Epithelial cell of esophagus (primary cell): ENCODE measurements at places on chromosomes 16 and 17.

DNA sequence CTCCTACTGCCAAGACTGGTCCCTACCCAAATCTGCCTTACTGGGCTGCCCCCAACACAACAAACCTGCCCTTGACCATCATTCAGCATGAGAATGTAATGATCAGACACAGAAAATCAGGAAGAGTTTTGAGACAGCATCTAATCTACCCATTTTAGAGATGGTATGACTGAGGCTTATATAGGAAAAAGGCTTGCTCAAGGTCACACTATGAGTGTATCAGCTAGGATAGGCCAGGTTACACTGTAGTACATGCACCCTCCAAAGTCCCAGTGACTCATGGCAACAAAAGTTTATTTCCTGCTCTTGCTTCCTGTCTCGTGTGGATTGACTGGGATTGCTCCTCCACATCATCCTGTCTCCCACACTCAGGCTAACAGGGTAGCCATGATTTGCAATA lies 27.9 kb downstream of the NLRC5 start:
- peak; percentile 45 for DNase-seq

DNA sequence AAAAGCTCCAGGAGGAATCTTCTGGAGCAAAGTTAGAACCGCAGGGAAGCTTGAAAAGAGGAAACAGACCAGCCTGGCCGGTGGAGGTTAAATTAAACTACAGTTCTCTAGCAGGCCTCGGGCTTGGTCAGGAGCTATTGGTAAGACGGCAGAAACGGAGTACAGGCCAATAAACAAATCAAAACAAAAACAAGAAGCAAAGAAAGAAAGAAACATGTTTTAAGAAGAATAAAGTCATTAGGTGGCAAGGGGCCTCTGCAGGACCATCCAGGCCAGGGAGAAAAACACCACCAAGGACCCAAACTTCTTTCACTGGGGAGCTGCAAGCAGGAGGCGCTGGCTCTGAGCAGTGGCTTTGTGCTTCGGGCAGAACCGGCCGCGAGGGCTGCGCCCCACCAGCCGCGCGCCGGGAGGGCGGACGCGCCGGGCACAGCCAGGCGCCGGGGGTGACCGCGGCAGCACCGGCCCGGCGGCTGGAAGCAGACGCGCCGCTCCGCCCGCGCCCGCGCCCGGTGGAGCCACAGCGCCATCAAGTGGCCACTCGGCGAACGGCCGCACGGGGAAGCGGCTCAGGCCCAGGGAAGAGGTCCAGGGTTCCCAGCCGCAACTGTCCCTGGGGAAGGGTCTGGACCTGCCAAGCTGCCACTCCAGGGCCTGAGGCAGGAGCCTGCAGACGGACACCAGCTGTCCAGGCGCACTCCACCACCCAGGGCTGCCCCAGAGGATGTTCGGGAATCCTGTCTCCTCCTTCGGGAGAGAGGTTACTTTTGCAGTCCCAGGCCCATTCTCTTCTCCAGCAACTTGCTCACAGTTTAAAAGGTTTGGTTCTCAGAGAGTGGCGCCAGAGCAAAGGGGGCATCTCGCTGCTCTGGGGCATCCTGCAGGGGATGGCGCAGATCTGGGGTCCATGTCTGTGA lies 419.4 kb downstream of the SOX9 start:
- DNase-seq: peak; percentile 61

DNA sequence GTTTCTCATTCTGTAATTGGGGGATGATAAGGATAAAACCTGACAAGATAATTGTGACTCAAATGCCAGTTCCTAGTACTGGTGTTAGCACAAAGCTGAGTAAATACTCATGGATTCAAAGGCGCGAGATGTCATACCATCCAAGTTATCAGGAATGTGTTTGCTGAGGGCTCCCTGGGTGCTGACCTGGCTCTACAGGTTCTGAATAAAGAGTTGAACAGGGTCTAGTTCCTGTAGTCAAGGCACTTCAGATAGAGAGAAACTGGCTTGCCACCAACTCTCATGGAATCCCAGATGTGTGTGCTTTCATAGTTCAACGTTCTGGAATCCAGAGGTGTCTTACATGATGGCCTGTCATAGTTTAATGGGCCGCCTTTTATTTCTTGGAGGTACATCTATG lies 141.6 kb downstream of the PRKCA start:
- DNase-seq: no peak

GRCh38 chr17:61057257-61057656 lies 342.4 kb upstream of the TBX2 start:
- DNase-seq: peak; percentile 64

DNA sequence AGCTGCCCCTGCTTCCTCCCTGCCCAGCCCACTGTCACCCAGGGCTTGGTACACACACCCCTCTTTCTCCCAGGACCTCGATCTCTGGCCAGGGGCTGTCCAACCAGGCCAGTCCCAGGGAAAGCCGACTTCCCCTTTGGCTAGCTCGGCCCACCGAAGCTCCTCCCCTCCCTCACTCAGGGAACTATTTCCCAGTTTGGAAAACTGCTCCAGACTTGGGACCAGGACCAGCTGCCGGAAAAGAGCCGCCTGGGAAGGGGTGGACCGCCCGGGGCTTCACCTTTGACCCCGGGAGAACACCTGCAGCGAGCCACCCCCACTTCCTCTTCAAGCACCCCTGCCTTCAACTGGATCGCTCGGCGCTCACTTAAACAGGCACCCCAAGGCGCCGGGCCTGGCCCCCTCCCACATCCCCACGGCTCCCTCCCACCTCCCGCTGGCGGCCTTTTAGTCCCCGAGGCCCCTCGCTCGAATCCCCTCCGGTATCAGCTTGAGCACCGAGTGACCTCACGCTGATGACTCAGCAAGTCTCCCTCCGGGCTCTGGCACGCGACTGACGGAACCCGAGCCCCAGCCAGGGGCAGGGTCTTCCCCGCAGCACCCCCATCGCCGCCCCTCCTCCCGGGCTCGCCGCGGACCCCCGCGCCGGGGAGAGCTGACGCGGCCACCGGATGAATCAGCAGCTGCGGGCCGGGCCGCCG lies 934 bp downstream of the MAFG start:
- DNase-seq: peak; percentile 57

GRCh38 chr16:88983165-88983564 lies 6.2 kb upstream of the CBFA2T3 start:
- DNase-seq: no peak

DNA sequence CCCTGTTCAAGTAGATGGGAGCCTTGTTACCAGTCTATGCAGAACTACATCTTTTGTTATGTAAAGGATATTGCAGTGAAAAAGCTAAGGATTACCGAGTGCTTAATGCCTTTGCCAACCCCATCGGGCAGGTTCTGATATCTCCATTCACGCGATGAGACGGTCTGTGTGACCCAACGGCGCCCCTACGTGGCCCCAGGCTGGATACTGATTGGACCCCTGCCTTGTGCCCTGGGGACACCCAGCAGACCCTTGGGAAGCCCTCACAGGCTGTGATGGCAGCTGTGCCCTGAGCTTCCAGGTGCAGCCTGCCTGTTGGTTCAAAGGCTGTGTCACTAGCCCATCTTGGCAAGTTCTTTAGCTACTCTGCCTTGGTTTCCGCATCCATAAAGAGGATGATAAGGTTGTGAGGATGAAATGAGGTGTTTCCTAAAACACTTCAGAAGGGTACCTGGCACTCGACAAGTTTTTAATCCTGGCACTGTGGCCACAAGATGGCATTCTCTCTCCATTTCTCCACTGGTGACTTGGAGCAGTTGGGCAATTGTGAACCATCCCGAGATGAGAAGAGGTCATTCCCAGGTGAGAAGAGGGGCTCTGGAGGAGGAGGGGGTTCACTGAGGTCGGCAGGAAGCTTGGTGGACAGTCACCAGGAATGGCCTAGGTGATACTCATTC lies 33.6 kb downstream of the HAPSTR1 start:
- DNase-seq: no peak

DNA sequence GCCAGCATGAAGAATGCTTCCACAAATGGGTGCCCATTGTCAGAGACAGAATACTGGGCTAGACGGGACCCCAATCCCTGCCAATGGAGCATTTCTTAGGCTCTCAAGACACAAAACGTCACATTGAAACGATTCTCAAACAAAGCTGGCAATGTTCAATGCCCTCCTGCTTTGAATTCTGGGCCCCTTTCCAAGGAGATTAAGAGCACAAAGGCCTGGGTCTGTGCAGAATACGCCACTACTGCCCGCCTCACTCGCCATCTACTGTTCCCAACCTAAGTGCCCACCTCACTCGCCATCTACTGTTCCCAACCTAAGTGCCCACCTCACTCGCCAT lies 9.7 kb downstream of the CFAP20 start:
- DNase-seq: no peak

DNA sequence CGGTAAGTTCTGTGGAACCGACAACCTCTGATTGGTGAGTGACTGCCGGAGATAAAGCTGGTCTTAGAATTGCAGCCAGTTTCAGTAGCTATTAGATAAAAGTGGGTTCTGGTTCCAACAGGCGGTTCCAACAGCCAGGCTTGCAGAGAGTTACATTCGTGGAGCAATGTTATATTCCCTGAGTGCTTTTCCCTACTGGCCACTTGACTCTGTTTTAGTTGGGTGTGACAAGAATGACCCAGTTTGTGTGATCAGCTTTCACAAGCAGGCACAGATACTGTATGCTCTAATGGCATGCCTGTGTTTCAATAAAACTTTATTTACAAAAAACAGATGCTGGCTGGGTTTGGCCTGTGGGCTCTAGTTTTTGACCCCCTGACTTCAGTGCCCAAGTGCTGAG lies 196.6 kb downstream of the SNX29 start:
- no peak for DNase-seq

DNA sequence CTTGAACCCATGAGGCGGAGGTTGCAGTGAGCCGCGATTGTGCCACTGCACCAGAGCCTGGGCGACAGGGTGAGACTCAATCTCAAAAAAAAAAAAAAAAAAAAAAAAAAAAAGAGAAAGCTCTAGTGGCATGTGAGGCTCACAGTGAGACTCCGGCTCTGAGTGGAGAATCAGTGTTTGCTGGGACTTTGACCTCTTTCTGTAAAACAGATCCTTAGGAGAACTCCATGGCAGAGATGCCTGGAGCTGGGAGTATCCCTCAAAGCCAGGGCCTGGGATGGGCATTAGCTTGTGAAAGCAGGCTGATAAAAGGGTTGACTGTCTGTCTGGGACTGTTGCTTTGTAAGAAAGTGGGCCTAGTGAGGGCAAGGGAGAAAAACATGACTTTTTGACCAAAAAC lies 46.4 kb downstream of the ZNF207 start:
- DNase-seq: no peak

DNA sequence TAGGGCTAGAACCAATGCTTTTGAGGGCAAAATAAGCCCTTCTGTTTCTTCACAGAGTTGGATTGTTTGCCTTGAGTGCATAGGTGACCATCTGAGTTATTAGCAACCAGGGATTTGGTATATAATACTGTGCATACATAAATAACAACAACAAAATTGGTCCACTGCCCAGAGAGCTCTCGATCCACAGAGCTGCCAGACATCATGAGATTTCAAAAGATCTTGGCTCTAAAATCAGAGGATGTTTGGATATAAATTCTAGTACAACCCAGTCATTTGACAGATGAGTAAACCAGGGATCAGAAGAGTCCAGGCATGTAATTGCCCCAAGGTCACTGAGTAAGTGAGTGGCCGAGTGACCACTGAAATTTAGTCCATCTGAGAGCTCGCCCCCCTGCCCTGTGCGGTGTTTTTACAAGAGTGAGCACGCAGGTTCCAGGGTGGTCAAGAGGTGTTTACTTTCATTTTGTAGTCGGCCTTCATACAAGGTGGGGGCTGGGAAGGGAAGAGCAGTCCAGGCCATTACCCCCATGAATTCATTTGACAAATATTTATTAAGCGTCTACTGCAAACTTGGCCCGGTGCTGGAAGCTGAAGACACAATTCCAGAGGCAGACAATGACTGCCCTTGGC lies 1.8 kb upstream of the MT2A start:
- DNase-seq: peak; percentile 74

DNA sequence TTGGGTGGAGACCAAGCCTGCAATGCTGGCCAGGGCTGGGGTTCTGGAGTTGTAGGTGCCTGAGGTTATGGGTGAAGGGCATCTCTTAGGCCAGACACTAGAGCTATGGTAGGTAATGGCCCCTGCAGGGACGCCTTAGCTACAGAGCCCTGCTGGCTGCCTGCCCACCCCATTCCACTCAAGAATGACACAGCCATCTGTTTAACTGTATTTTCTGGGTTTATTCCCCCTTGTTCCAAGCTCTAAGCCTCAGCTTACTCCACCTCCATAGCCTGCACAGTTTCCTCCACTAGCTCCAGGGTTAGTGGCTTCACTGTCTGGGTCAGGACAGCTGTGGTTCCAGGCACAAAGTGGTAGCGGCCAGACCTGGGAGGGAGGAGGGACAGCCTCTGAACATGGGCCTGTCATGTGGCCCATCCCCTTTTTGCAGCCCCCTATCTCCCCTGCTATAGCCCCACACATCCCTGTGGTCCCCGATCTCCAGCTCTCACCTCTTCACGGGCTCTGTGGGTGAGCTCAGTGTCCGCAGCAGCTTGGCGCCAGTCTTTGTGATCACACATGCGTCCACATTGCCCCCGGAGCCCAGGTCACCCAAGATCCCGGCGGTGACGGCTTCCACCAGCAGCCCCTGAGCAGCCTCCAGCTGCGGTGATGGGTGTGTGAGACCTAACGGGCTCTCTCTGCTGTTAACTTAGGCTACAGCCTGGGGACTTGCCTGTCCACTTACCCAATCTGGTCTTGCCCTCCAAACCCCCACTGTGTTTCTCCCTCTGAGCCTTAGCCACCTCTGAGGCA lies 2.1 kb downstream of the PSMB10 start:
- DNase-seq: no peak

DNA sequence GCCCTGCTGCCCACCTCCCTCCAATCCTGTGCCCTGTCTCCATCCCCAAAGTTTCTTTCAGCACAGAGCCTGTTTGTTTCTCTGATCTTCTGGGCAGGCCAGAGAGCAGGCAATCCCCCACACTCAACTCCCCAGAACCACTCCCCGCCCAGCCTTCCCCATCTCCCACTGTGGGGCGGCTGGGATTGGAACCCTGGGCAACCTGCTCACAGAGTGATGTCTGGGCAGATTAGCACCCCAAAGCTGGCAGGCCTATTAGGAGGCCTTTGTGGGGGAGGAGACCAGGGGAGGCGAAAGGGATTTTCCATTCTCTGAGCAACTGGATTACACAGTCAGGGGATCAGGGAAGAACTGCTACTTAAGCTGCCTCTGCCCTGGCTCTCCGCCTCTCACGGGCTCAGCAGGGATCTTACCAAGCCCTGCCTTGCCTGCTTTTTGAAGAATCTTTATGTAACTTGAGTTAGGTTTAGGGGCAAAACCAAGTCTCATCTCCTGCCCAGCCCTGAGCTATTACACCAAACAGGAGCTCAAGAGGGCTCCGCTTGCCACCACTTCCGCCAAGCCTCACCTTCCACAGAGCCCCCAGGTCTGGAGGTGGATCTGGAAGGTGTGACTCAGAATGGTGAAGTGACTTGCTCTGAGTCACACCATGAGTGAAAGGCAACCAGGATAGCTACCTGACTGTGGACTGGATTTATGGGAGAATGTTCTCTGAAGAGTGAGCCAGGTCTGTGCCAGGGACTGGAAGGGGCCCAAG lies 16.0 kb upstream of the LHX1 start:
- peak; percentile 97 for DNase-seq

DNA sequence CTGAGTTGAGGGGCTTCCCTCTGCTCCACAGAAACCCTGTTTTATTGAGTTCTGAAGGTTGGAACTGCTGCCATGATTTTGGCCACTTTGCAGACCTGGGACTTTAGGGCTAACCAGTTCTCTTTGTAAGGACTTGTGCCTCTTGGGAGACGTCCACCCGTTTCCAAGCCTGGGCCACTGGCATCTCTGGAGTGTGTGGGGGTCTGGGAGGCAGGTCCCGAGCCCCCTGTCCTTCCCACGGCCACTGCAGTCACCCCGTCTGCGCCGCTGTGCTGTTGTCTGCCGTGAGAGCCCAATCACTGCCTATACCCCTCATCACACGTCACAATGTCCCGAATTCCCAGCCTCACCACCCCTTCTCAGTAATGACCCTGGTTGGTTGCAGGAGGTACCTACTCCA lies 26.0 kb downstream of the STH start:
- DNase-seq: no peak

- no peak for DNase-seq
These were observed 62.6 kb downstream of the AXIN2 start for GRCh38 chr17:65498816-65499215.
